ENCODE measurements at places on chromosomes 5 and 9. TPM values are rescaled to one million over a fixed set of nuclear protein-coding genes. Genes with fewer than 3 reads are reported as not detected.

The HTR4 gene
- 9.8 TPM for total RNA-seq

The SLC34A1 gene
- not detected for total RNA-seq

The ZDHHC11B gene
- total RNA-seq: 48.8 TPM

The CDKN2B gene
- 4.6 TPM for total RNA-seq

The SPATA31C1 gene
- 0.49 TPM for total RNA-seq

The JAKMIP2 gene
- total RNA-seq: 54.5 TPM

The UNC5A gene
- 40.8 TPM for total RNA-seq

The PCDHGA2 gene
- 9.4 TPM for total RNA-seq

The MPDZ gene
- total RNA-seq: 85.9 TPM

The KIF12 gene
- 4.6 TPM for total RNA-seq

The FBP2 gene
- total RNA-seq: not detected

The EIF4E1B gene
- total RNA-seq: 7.5 TPM
